ELR (cell line): ENCODE measurements at places on chromosomes 16 and 17.

- DNase-seq, result peak; percentile 57
These were observed 363.4 kb downstream of the CDH13 start for GRCh38 chr16:82990155-82990554.

GRCh38 chr17:31004160-31004559 is 33.3 kb downstream of the RNF135 start:
- DNase-seq, result no peak

DNA sequence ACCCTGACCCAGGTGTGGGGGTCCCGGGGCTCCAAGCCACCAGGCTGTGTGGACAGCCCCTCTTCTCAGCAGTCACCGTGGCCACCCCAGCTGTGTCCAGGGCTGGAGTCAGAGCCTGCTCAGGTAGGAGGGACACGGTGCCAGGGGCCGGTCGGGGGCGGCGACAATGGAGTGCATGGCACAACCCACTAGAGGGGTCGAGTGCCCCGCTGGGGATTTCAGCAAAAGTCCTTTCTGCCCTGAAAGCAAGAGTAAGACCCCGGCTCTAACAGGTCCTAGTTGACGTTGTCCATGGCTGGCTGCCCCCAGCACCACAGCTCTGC is 11.3 kb downstream of the UTS2R start:
- DNase-seq, result no peak

DNA sequence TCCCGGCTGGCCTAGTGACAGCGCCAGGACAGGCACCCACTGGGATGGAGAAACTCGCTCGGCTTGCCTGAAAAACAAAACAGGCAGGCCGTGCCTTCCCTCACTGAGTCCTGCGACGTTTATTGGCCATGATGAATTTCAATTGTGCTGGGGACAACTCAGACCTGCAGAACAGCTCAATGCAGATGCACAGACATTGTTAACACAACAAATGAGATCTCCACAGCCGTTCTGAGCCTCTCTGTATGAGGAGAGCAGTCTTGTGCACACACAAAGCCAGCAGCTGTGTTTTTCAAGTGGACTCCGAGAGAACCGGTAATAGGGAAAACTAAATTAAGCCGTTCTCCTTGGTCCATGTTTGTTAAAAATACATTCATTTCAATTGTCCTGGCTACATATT is 15.9 kb downstream of the SHISA6 start:
- DNase-seq, result no peak

- DNase-seq, result no peak
These were observed 8.1 kb downstream of the HSF5 start for GRCh38 chr17:58480090-58480489.

GRCh38 chr17:21129023-21129681 is 2.4 kb downstream of the DHRS7B start:
- peak; percentile 62 for DNase-seq

GRCh38 chr17:21170809-21171208 is 43.2 kb downstream of the TMEM11 start:
- DNase-seq, result no peak

GRCh38 chr17:42819939-42820535 is 4.0 kb downstream of the BECN1 start:
- peak; percentile 85 for DNase-seq

DNA sequence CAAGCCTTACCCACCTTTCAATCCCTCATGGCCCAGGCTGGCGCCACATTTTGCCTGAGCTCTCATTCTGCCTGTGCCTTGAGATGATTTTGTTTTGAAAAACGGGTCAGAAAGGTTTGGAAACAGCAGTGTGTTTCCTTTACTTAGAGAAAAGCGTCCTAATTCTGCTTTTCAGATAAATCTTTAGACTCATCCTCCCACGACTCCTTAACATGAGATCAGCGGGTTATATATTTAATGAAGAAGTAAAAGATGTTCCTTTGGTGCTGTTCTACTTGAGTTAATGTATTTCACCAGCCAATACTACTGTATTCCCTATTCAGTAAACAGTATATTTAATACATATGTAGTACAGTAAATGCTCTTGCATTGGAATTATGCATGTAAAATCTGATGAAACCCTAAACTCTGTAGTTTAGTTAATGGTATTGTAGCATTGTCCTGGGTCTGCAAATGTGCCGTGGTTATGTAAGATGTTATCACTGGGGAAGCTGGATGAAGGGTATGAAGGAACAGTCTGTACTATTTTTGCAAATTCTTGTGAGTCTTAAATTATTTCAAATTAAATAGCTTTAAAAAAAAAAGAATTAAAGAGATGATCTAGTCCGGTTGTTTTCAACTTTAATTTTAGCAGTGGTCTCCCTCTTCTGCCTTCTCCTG is 199.4 kb upstream of the CACNG5 start:
- DNase-seq, result no peak

DNA sequence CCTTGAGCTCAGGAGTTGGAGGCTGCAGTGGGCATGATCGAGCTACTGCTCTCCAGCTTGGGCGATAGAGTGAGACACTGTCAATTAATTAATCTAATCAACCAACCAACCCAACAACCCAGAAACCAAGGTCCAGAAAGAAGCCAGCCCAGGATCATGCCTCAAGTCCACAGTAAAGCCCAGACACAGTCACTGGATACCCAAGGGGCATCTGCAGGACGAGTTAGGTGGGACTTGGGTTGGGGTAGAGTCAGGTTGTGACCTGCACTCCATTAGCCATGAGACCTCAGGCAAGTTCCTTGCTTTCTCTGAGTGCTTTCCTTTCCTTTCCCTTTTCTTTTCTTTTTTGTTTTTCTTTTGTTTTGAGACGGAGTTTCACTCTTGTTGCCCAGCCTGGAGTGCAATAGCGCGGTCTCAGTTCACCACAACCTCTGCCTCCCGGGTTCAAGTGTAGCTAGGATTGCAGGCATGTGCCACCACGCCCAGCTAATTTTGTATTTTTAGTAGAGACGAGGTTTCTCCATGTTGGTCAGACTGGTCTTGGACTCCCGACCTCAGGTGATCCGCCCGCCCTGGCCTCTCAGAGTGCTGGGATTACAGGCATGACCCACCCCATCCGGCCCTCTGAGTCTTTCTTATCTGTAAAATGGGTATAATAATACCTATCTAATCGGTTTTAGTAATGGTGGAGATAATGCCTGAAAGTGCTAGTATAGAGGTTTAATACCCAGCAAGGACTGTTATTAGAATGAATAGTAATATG is 3.5 kb upstream of the HSD17B1 start:
- DNase-seq, result no peak

GRCh38 chr16:68379472-68380347 is 68.6 kb downstream of the SMPD3 start:
- DNase-seq, result no peak

DNA sequence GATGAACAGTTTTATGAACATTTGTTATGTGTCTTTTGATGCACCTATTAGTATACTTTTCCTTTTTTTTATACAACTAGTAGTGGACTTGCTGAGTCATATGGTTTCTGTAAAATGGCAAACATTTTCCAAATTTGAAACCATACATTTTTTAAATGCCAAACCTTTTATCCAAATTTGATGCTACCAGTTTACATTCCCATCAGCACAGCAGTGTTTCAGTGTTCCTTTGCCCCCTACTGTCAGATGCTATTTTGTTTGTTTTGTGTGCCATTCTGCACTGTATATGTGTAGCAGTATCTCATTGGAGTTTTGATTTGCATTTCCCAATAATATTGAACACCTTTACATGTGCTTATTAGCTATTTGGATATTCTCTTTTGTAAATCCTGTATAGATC is 219.4 kb downstream of the TANC2 start:
- DNase-seq, result peak; percentile 11

- no peak for DNase-seq
These were observed 38.7 kb upstream of the ZNF750 start for GRCh38 chr17:82878527-82878926.

GRCh38 chr17:74631468-74632450 is 8.2 kb upstream of the CD300E start:
- peak; percentile 13 for DNase-seq

DNA sequence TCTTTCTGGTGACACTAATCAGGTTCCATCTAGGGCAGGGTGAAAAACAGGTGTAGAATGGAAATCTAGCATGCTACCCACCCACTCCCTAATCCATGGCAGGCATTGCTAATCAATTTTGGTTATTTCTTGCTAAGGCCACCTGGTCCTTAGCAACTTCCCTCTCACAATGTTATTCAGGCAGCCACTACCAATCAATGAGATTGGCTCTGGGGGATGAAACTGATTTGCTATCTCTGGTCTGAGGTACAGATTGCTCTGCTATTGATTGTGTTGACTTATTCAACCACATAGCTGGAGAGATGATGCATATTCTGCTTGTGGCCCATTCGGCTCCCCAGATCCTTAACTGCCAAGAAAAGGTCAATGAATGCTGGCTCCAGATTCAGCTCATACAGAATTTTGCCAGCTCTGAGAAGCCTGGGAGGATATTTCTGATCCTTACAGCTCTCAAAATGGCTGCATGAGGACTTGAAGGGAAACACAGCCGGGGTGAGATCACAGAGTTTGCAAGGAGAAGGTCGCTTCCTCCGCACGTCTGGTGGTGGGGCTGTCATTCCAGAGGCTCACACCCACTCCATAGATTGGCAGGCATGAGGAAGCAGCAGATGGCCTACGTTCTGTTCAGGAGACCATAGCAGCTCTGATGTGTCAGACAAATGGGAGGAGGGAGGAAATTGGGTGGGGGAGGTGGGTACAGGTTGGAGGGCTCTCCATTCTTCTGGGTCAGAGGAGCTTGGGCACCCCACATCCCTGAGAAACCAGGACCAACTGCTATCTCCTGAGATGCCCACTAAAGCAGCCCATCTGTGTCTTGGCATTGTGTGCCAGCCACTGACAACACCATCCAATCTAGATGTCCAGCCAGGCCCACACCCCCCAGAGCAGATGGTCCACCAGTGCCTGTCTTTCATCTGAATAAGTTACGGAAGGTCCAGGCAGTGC is 22.3 kb downstream of the SEZ6 start:
- no peak for DNase-seq
